Fibroblast of the aortic adventitia (primary cell): ENCODE measurements at places on chromosomes 4 and X. TPM values are rescaled to one million over a fixed set of nuclear protein-coding genes. Genes with fewer than 3 reads are reported as not detected.

- DNase-seq, result peak; percentile 1
Observed at GRCh38 chrX:88425739-88426138, 321.3 kb upstream of the CPXCR1 start.

GRCh38 chr4:121233982-121234381, 69.9 kb upstream of the TNIP3 start:
- no peak for DNase-seq

GRCh38 chr4:76251441-76252270, at the start of gene FAM47E:
TSS of gene FAM47E (plus strand) at chr4:76251721. CDS start at chr4:76251747, 26 bp downstream.
- DNase-seq, result no peak

DNA sequence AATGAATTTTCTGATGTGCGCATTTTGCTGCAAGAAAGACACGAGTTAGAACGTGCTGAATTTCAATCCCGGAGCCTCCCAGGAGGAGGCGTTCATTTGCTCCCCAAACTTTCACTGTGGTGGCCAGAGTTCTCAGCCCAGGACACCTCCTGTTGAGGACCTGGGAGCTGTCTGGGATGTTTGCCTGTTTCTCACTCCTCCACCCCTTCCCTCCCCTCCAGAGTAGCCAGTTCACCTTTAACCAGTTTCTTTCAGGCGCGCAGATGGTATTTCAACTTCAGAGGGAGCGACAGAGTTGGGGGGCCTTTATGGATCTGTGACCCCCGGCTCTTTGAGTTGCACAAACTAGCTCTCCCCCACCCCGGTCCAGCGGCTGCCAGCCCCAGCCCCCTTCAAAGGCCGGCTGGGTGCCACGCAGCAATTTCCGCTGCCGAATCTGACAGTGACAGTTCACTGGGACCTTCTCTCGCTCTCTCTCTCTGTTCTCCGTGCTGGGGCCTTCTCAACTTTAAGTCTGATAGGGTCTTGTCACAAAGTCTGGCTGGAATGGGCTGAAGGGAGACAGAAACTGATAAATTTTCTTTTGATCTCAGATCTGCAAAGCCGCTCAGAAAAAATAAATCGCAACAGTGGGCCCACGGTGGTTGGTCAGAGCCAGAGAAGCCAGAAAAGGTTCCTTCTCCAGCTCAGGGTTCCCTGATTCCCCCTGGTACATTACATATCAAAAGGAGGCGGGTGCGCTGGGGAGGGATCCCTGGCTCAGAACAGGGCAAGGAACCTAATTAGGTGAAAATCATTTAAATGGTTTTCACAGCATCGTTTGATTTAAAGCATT, 100.0 kb upstream of the STX18 start:
- DNase-seq, result no peak

DNA sequence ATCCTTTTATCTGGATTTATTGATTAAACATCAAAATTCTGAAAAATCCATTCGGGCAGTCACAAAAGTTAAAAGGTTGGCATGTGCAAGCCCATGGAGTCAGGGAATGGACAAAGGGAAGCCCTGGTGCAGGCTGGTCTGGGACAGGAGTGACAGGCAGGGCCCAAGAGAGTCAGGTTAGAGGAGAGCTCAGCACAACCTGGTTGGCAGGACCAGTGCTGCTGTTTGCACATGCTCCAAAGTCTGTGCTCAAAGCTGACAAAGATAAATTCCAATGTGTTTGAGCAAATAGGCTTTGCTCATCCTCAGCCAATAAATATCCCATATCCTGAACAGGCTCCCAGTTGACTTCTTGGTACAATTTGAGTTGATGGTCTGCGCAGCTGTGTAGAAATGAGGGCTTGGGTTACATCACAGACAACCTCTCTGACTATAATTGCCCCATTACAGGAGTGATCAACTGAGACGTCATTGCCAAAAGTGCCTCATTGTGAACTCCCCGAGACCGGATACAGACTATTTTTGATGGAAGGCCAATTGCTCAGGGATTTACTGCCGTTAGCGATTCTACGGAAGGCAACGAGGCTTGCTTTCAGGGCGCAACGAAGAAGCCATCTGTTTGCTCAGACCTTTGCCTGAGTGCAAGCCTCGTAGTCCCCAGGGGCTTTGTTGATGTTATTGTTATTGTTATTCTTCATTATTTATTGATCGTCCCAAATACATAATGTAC, 1008.1 kb upstream of the TENM3 start:
- no peak for DNase-seq

GRCh38 chrX:81301877-81302276, 100.0 kb downstream of the SH3BGRL start:
- DNase-seq, result peak; percentile 14

DNA sequence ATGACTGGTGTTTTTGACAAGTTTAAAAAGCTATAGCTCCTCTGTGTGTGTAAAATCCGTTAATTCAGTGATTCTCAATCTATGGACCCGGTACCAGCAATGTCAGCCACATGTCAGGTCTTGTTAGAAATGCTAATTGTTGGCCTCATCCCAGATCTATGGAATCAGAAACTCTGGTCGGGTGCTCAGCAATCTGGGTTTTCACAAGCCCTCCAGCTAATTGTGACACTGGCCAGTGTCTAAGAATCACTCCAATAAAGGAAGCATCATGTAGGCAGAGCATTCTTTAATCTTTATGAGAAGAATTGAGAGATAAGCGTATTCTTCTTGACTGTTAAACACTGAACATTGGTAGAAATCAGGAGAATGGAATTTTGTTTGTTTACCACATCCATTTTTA, 1498.2 kb upstream of the TENM3 start:
- DNase-seq, result no peak

DNA sequence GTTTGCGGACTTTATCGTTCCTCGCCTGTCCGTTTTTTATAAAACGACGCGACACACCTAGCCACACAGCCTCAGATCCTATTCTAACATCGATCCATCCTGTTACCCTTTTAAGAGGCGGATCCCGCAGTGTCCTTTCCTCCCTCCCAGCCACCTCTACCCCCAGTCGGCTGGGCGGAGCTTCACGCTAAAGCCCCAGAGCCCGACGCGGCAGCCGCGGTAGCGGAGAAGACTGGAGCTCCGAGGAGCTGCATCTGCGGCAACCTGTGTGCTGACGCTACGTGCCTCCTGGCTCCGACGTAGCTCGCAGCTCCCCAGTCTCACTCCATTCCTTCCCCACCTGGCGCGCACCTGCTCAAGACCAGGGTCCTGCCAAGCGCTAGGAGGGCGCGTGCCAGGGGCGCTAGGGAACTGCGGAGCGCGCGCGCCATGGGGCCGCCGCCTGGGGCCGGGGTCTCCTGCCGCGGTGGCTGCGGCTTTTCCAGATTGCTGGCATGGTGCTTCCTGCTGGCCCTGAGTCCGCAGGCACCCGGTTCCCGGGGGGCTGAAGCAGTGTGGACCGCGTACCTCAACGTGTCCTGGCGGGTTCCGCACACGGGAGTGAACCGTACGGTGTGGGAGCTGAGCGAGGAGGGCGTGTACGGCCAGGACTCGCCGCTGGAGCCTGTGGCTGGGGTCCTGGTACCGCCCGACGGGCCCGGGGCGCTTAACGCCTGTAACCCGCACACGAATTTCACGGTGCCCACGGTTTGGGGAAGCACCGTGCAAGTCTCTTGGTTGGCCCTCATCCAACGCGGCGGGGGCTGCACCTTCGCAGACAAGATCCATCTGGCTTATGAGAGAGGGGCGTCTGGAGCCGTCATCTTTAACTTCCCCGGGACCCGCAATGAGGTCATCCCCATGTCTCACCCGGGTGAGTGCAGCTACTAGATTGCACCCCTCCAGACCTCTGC, at the start of gene RNF128:
Gene RNF128 (plus strand): TSS at position 217 of the 953 bp plus-strand sequence. CDS start 213 bp downstream, at position 430.
- DNase-seq, result peak; percentile 40

DNA sequence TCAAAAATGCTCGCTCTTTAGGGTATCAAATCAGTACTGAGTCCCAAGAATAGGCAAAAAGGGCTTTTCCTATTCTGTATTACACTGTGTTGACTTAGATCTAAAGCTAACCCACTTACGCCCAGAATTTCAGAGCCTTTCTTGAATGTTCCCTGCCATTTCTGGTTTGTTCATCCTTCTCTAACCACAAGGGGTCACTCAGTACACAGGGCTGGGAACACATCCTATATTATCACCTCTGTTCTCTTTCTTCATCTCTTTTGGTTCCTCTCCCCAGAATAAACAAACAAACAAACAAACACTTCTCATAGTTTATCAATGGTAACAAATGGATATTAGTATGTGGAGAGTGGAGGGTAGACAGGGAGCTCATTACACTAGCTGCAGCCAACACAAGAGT, 25.5 kb upstream of the MORC4 start:
- peak; percentile 45 for DNase-seq

DNA sequence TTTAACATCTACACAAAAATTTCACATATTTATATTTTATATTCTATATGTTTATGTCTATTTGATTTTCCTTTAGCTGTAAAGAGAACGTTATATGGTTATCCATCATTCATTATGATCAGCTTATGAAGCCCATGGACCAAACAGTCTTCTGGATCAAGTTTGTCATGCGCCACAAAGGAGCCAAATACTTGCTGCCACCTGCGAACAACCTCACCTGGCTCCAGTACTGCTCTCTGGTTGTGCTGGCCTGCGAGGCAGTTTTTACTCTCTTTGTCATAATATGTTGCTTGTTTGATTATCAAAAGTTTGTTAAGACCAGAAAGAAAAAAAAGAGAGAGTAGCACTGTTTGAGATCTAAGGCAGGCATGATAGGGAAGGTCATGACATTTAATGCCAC, 38.2 kb downstream of the UGT2B7 start:
- no peak for DNase-seq

DNA sequence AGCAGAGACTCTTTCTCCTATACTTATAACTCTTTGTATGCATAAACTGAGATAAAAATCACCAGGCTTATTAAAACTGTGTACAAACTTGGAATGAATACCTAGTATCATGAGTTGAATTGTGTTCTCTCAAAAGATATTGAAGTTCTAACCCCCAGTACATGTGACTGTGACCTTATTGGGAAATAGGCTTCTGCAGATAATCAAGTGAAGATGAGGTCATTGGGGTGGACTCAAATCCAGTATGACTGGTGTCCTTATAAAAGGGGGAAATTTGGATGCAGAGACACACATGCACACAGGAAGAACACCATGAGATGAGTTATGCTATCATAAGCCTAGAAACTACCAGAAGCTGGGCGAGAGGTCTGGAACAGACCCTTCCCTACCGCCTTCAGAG, 26.2 kb downstream of the ZNF827 start:
- DNase-seq, result peak; percentile 9

GRCh38 chrX:31679861-31680260, 608.0 kb upstream of the FTHL17 start:
- DNase-seq, result no peak

- peak; percentile 83 for DNase-seq
Observed at GRCh38 chr4:33837043-33837838, 2407.1 kb downstream of the ARAP2 start.

RPA4 gene
- total RNA-seq, result 0.33 and 1.4 TPM in 2 replicates

CNGA1 gene
- total RNA-seq, result 0.18 TPM in 1 of 2 replicates, not detected in the other

IGFBP7 gene
- total RNA-seq, result 263 and 2,449 TPM in 2 replicates

GAGE12F gene
- not detected in 2 replicates for total RNA-seq

GRIA3 gene
- 9.7 and 10.1 TPM in 2 replicates for total RNA-seq
